ENCODE measurements at places on chromosomes 13 and 19.

- no peak for DNase-seq
Observed at GRCh38 chr13:31755211-31755610, 15.9 kb downstream of the RXFP2 start.

GRCh38 chr13:106186366-106187030 is 349.0 kb downstream of the EFNB2 start:
- DNase-seq, result no peak

GRCh38 chr19:12788682-12789097 is 2.6 kb upstream of the JUNB start:
- DNase-seq, result peak; percentile 52

GRCh38 chr13:112891477-112892401 is 77.3 kb upstream of the MCF2L start:
- DNase-seq, result no peak

GRCh38 chr13:96743296-96744089 is 250.8 kb downstream of the OXGR1 start:
- no peak for DNase-seq

- DNase-seq, result no peak
Observed at GRCh38 chr19:16461630-16462051, 10.1 kb downstream of the EPS15L1 start.

DNA sequence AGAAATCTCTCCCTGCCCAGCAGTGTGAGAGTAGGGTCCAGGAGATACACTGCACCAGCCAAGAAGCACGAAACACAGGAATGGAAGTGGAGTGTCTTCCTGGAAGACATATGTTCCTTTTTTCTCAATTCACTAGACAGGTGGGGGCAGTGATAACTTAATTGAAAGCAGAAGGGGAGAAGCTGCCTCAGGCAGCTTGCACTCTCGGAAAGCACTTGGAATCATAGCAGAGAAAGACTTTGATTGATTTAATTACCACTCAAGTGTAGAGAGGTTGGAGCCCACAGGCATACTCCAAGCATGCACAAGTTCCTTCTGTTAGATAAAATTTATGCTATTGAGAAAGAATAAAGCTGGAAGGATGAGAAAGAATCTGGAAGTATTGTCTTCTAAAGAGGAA is 249.4 kb downstream of the SLITRK6 start:
- DNase-seq, result no peak

GRCh38 chr13:43988302-43988701 is 108.6 kb downstream of the LACC1 start:
- DNase-seq, result no peak

- no peak for DNase-seq
Observed at GRCh38 chr13:39224671-39225240, 186.5 kb downstream of the NHLRC3 start.

DNA sequence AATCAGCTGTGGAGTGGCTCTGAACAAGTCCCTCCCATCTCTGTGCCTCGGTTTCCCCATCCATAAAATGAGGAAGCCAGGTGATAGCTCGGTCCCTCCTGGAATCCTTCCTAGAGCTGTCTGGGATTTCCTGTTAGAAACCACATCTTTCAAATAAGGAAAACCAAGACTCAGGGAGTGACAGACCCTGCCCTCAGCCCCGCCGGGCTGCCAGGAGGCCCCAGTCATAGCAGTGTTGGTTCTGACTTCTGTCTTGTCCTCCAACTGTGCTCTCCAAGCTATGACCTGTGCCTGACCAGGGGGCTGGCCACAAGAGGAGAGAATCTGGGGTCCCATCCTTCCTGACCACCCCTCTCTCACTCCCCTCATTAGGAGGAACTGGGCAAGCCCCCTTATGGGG is 1.1 kb upstream of the SHD start:
- no peak for DNase-seq

- peak; percentile 64 for DNase-seq
Observed at GRCh38 chr13:79392882-79393563, 13.0 kb downstream of the RBM26 start.

DNA sequence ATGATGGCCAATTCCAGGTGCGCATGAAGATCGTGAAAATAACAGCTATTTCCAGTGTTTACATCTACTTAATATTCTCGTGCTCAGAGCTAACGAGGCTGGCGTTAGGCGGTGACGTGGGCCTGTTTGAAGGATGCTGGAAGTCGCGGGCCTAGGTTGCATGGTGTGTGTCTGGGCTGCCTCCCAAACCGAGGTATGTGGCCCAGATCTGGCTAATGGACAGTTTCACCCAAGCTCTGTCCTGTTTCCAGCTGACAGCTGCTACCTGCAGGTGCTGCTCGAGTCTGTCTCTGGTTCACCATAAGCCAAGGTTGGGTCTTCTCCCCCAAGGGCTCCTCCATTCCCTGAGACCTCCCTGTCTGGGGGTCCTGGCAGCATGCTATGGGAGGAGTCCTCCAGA is 40.5 kb upstream of the KCTD15 start:
- no peak for DNase-seq

DNA sequence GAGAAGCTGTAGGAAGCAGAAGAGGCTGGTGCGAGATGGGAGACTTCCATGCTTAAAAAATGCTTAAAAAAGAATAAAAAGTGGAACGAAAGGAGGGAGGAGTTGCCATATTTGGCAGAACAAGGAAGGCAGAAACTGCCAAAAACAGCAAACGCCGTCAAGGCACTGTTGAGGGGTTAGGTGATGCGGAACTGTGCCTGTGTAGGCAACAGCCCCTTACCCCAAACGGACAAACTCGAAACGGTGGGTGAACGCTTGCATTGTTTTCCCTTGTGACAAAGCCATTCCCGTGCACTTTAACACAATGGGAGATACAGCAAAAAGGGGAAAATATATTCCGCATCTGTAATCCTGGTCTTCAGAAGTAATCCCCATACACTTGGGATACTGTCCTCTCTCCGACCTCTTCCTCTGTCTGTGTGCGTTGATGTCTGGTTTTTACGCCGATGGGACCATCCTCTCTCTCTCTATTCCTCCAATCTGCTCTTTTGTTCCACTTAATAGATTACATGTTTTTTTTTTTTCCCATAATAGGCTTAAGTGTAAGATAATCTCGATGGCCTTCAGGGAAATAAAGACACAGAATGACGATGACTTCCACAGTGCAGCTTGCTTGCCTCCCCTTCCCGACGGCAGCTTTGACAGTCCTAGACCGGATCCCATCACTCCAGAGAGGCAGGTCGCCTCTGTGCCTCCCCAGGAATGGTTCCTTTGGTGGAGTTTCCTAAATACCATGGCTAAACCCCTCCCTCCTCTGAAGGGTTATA is 132.7 kb upstream of the RNF113B start:
- DNase-seq, result no peak

DNA sequence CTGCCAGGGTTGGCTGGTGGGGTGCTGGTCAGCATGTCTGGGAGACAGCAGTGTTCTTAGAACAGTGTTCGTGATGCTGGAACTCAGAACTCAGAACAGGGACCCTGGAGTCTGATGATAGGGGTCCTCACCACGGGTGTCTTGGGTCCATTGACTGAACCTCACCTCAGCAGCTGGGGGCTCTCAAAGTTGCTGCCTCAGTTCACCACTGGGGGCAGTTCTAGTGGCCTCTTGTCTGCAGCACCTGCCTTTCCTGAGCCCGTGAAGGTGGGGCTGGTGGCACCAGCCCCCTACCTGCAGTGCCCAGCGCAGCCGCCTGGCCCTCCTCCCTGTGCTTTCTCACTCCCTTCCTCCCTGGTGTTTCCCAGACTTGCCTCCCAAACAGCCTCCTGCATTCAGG is 28.5 kb downstream of the SAFB start:
- DNase-seq, result no peak

- DNase-seq, result no peak
Observed at GRCh38 chr13:36362914-36363313, 16.7 kb upstream of the SPART start.

DNA sequence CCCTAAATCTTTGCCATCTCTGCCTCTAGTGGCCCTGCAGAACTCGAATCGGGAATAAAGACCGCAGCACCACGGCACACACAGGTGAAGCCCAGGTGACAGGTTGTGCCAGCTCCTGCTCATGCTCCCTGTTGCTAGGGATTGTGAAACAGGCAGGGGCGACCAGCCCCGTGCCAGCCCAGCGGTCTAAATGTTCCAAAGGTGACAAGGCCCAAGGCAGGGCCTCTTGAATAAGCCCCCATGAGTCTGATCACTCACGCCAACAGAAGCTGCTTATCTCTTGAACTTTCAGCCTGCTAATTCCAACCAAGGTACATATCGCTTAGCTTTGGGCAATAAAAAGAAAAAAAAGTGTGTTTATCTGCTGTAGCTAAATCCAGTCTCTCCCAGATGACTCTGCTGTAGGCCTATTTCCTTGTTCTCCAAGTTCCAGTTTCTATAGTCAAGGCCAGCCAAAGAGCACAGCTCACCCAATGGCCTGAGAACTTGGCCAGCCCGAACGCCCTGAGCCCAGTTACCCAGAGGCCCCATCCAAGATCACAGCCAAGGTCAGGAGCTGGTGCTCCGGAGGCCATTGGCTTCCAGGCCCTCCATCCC is 191.1 kb upstream of the GPR12 start:
- DNase-seq, result no peak

- peak; percentile 55 for DNase-seq
Observed at GRCh38 chr19:50252111-50252886, 48.9 kb downstream of the MYH14 start.

DNA sequence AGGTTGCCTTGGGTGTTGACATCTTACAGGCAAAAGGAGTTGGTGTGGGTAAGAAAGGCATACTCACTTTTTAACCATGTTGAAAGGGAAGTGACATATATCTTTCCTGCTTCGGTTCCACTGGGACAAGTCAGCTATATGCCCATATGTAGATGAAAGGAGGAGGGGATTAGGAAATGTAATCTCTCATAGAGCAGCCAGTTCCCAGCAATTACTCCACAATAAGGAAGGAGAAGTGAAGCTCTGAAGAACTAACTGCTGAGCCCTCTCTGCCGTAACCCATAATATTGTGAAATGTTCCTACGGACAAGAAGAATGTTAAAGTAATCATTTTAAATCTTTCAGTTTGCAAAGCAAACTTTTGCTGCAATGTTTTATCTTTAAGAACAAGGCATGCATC is 82.2 kb downstream of the EDNRB start:
- peak; percentile 57 for DNase-seq

GRCh38 chr13:60230593-60230992 is 66.9 kb upstream of the DIAPH3 start:
- no peak for DNase-seq

GRCh38 chr13:99930925-99931324 is 40.6 kb downstream of the ZIC5 start:
- no peak for DNase-seq

DNA sequence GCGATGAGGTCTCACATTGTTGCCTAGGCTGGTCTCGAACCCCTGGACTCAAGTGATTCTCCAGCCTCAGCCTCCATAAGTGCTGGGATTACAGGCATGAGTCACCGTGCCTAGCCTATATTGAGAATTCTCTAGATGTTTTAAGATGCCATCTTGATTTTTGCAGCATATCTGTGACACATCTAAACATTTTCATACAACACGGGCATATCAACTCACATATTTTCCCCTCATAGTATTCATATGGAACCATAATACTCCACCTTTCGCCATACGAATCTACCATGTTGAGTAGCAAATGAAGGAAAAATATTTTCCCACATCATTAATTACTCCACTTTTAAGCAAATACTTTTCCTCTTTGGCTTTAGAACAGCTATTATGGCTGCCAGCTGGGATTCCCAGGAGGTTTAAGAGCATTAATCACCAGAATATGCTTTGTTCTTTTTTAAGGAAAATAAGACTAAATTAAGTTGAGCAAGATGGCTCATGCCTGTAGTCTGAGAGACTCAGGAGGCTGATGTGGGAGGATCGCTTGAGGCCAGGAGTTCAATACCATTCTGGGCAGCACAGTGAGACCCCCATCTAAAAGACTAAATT is 56.9 kb upstream of the GTF2F2 start:
- DNase-seq, result no peak

DNA sequence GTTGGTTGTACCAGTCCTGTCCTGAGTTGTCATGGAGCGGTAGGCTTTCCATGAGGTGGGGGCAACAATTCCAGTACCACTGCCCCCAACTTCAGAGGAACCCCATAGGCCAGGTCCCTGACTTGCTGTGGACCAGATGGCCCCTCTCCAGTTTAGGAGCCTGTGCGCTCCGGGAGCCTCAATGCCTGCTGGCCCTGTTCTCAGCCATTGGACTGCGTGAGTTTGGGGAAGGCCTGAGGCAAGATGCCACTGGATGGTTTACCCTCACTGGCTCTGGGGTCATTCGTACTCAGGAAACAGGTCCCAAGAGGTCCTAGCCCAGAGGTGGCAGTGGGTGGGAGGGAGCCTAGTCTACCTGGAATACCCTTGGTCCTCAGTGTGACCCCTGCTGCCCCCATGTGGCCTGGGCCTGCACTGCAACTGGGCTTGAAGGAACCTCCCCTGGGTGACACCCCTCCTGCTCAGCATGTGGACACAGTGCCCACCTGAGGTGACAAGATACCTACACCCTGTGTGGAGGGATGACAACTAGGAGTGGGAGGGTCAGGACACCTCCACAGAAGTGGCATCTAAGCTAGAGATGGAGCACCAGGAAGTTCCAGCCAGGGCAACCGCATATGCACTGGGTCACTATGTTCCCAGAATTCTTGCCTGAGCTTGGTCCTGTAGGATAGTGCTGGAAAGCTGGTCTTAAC is 6.0 kb upstream of the PRR19 start:
- DNase-seq, result peak; percentile 79

DNA sequence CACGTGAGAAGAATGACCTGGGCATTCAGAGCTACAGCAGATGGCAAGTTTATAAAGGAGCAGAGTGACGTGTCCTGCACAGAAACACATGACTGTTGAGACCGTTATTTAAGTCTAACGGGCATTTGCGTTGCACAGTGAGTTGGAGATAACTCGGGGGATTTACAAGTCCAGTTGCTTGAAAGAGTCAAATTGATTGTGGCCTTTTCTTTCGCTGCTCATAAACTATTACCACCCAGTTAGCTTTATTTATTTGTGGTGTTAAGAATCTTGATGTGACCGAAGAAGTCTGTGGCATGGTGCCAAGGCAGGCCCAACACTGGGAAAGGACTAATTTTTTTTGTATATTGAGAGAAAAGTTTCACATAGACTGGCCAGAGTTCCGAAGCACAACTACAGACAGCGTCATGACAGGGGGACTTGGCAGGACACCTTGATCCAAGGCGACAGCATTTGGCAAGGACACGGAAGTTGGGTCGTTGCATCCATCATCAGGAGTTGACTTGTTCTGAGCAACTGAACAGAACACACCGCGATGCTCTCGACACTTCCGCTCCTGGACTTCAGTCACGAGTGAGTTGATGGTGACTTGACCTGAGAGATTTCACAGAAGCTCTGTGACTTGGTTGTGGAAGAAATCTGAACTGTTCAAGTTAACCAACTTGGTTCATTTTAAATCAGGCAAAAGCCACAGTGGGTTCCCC is 11.9 kb upstream of the PTOV1 start:
- DNase-seq, result no peak
